ENCODE measurements at places on chromosomes 4 and X. TPM values are rescaled to one million over a fixed set of nuclear protein-coding genes. Genes with fewer than 3 reads are reported as not detected.

GRCh38 chr4:147354237-147354636 lies 126.7 kb upstream of the EDNRA start:
- no peak overlapping the region for H3K4me3 ChIP-seq
- DNase-seq, result no peak
- no peaks in the 10 kb centered on the region for H3K27me3 ChIP-seq
- H3K4me1 ChIP-seq, result no peaks in the 10 kb centered on the region
- no peak overlapping the region for H3K27ac ChIP-seq

DNA sequence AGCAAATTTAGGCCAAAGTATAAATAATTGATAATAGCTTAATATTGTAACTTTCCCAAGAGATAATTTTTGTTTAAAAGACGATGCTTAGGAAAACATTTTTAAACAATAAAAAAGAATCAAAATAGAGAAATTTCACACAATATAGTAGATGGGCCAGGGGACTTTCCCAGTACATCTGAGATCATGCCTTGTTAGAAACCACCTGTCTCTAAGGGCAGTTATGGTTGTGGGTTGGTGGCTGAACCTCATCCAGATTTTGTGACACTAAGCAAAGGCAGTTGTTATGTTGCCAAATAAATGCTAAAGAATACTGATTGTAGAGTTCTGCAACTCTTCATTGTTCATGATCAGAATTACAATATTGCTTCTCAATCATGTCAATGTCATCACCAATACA lies 270.6 kb downstream of the BANK1 start:
- DNase-seq, result no peak
- no peaks in the 10 kb centered on the region for H3K4me1 ChIP-seq
- H3K36me3 ChIP-seq, result no peaks in the 10 kb centered on the region
- no peak overlapping the region for H3K4me3 ChIP-seq

GRCh38 chrX:137032841-137033773 lies 688 bp downstream of the GPR101 start:
- H3K4me1 ChIP-seq, result peaks cover 10% of the 10 kb centered on the region
- peak overlapping the region; percentile 64 for H3K4me3 ChIP-seq
- DNase-seq, result no peak
- H3K27me3 ChIP-seq, result peaks cover 6% of the 10 kb centered on the region

GRCh38 chrX:46268412-46268811 lies 276.8 kb downstream of the ZNF674 start:
- H3K4me1 ChIP-seq, result no peaks in the 10 kb centered on the region
- H3K4me3 ChIP-seq, result no peak overlapping the region
- no peaks in the 10 kb centered on the region for H3K36me3 ChIP-seq
- no peak for DNase-seq

GRCh38 chrX:149611623-149612175 lies 16.6 kb upstream of the HSFX2 start:
- H3K4me3 ChIP-seq, result no peak overlapping the region
- peaks cover 9% of the 10 kb centered on the region for H3K36me3 ChIP-seq
- H3K4me1 ChIP-seq, result no peaks in the 10 kb centered on the region
- no peak for DNase-seq
- H3K27ac ChIP-seq, result no peak overlapping the region
- no peaks in the 10 kb centered on the region for H3K27me3 ChIP-seq

GRCh38 chr4:86569103-86569870 lies 24.8 kb upstream of the PTPN13 start:
- H3K36me3 ChIP-seq, result no peaks in the 10 kb centered on the region
- no peak overlapping the region for H3K27ac ChIP-seq
- no peaks in the 10 kb centered on the region for H3K4me1 ChIP-seq

GRCh38 chr4:24630937-24631336 lies 46.6 kb upstream of the DHX15 start:
- no peak overlapping the region for H3K27ac ChIP-seq
- H3K27me3 ChIP-seq, result no peaks in the 10 kb centered on the region
- H3K36me3 ChIP-seq, result no peaks in the 10 kb centered on the region

DNA sequence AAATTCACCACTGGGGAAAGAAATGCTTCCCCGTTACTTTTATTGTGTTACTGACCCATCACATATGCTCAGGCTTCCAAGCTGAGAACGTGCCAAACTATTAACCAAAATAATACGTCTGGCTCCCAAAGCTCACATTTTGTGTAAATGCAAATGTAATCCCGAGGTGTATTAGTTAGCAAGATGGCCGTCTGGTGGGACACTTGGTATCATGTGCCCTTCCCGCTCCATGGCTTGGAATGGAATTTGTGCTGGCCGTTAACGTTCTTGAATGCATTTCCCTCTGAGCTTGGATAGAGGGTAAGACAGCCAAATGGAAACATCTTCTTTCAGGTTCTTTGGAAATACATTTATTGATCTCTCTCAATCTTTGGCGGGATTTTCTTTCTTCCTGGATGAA lies 105.0 kb downstream of the MFAP3L start:
- H3K4me1 ChIP-seq, result no peaks in the 10 kb centered on the region
- no peak overlapping the region for H3K4me3 ChIP-seq
- no peaks in the 10 kb centered on the region for H3K36me3 ChIP-seq
- no peak for DNase-seq

DNA sequence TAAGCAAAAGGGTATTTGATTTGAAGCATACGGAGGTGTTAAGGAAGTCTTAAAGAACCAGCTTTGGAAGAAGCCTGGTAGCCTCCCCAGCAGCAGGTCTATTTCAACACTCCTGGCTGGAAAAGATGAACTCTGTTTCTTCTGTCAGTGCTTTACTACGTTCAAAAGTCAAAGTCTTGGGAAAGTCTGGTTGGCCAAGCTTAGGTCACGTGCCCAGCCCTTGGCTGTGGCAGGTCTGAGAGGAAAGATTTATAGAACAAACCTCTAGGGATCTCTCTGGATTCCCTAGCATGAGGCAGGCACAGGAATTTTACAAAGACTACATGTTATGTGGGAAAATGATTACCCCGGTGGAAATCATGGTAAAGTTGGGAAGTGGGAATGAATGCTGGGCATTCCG lies 8.6 kb upstream of the ARHGAP10 start:
- H3K4me3 ChIP-seq, result no peak overlapping the region
- H3K27me3 ChIP-seq, result no peaks in the 10 kb centered on the region
- no peak for DNase-seq
- no peaks in the 10 kb centered on the region for H3K4me1 ChIP-seq
- no peaks in the 10 kb centered on the region for H3K36me3 ChIP-seq
- no peak overlapping the region for H3K27ac ChIP-seq

DNA sequence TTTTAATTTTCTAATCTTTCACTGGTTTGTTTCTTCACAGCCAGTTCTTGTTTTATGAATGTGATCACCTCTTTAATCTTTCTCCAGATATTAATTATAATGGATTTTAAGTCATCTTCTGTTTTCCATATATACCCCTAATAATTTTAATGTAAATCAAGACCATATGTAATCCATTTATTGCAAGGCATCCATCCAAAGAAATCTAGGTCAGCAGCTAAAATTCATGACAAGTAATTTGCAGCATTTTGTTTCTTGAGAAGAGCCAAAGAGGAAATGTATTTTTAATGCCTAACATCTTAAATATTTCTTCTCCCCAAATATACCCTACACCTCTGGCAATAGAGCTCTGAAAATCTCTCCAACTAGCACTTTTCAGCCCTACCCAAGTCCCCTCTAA lies 81.1 kb downstream of the SUPT20HL2 start:
- no peak for DNase-seq
- H3K4me3 ChIP-seq, result no peak overlapping the region
- H3K4me1 ChIP-seq, result no peaks in the 10 kb centered on the region
- no peaks in the 10 kb centered on the region for H3K27me3 ChIP-seq

- no peaks in the 10 kb centered on the region for H3K36me3 ChIP-seq
- H3K4me1 ChIP-seq, result peaks cover 63% of the 10 kb centered on the region
- peak overlapping the region; percentile 98 for H3K27ac ChIP-seq
- DNase-seq, result no peak
Measured at GRCh38 chr4:38669208-38669607, 5.2 kb downstream of the KLF3 start.

GRCh38 chr4:138275963-138276621 lies 33.9 kb upstream of the SLC7A11 start:
- H3K27me3 ChIP-seq, result no peaks in the 10 kb centered on the region
- no peaks in the 10 kb centered on the region for H3K36me3 ChIP-seq
- no peaks in the 10 kb centered on the region for H3K4me1 ChIP-seq
- no peak overlapping the region for H3K4me3 ChIP-seq
- DNase-seq, result no peak
- H3K27ac ChIP-seq, result no peak overlapping the region

GRCh38 chr4:134057356-134057755 lies 144.2 kb downstream of the PABPC4L start:
- DNase-seq, result no peak
- H3K27me3 ChIP-seq, result no peaks in the 10 kb centered on the region
- H3K27ac ChIP-seq, result no peak overlapping the region
- no peaks in the 10 kb centered on the region for H3K36me3 ChIP-seq
- no peak overlapping the region for H3K4me3 ChIP-seq

DNA sequence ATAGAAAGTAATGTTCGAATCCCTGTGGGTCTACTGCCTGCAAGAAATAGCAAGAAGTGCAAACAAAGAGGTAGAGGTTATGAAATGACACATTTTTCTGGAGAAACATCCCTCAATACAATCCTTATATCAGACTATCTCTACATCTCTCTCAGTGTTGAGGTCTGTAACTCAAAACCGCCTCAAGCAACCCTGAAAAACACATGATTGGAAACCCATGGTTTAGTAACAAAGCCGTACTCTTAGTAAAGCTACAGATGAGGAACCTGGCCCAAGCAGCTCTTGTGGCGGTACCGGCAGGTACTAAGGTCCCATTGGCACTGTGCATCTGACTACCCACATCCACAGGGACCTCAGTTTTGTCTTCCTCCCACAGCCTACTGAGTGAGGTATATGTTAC lies 53.9 kb downstream of the IRF2 start:
- H3K27me3 ChIP-seq, result no peaks in the 10 kb centered on the region
- H3K27ac ChIP-seq, result peak overlapping the region; percentile 41
- H3K36me3 ChIP-seq, result peaks cover 6% of the 10 kb centered on the region
- peaks cover 52% of the 10 kb centered on the region for H3K4me1 ChIP-seq
- H3K4me3 ChIP-seq, result no peak overlapping the region
- no peak for DNase-seq

GRCh38 chr4:145984563-145984962 lies 45.9 kb upstream of the ZNF827 start:
- no peak overlapping the region for H3K27ac ChIP-seq
- no peaks in the 10 kb centered on the region for H3K4me1 ChIP-seq
- no peak for DNase-seq
- H3K4me3 ChIP-seq, result no peak overlapping the region
- no peaks in the 10 kb centered on the region for H3K27me3 ChIP-seq
- no peaks in the 10 kb centered on the region for H3K36me3 ChIP-seq

GRCh38 chr4:141311246-141312204 lies 90.8 kb downstream of the ZNF330 start:
- H3K4me3 ChIP-seq, result no peak overlapping the region
- peaks cover 2% of the 10 kb centered on the region for H3K27me3 ChIP-seq
- no peak for DNase-seq
- H3K27ac ChIP-seq, result no peak overlapping the region

DNA sequence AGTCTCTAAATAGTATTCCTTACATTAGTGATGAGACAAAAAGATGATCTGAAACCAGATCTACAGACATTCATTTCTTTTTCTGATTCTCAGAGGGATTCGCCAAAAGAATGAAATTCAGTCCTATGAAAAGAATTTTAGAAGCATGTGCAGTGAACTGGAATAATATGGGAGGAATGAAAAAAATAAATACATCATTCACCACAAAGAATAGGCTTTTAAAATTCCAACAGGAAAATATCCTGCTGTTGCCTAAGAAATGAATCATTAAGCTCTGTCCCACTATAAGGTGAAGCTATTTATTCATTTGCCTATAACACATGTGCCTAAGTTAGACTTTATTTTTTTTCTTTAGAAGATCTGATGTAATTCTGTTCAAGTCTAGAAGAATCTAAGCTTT lies 165.9 kb downstream of the IL15 start:
- DNase-seq, result no peak
- no peaks in the 10 kb centered on the region for H3K27me3 ChIP-seq
- no peaks in the 10 kb centered on the region for H3K36me3 ChIP-seq
- no peak overlapping the region for H3K4me3 ChIP-seq

GRCh38 chr4:3746701-3747580 lies 19.2 kb upstream of the ADRA2C start:
- H3K4me3 ChIP-seq, result no peak overlapping the region
- no peaks in the 10 kb centered on the region for H3K27me3 ChIP-seq
- no peaks in the 10 kb centered on the region for H3K36me3 ChIP-seq
- H3K27ac ChIP-seq, result no peak overlapping the region
- H3K4me1 ChIP-seq, result no peaks in the 10 kb centered on the region

GRCh38 chrX:153685156-153685536 lies 2.6 kb upstream of the SLC6A8 start:
- no peak overlapping the region for H3K4me3 ChIP-seq
- H3K4me1 ChIP-seq, result no peaks in the 10 kb centered on the region
- DNase-seq, result no peak
- no peaks in the 10 kb centered on the region for H3K27me3 ChIP-seq

DNA sequence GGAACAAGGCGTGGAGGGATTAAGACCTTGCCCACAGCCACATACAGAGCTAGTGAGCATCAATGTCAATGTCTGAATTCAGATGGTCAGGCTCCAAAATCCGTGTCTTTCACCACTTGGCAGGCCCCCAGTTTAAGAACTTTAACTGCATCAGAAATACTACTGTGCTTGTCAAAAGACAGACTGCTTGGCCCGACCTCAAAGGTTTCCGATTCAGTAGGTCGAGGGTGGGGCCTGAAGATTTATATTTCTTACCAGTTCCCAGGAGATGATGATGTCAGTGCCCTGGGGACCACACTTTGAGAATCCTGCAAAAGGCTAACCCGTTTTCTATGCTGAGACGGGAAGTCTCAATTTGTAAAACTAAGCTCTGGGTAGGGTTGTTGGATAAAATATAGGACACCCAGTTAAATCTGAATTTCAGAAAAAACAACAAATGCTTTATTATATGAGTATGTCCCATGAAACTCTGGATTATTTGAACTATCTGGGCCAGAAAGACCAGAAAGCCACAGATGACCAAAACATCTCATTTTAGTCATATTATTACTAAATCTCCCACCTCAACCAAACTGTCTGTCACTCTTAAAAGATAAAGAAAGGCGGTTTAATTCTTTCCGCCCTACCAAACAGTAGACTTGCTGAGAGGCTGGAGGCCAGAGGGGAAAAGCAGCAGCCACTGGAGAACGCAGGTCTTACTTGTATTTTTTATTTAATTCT lies 42.7 kb downstream of the GATB start:
- H3K4me1 ChIP-seq, result no peaks in the 10 kb centered on the region
- H3K27ac ChIP-seq, result no peak overlapping the region
- no peak overlapping the region for H3K4me3 ChIP-seq

- peak overlapping the region; percentile 11 for H3K4me3 ChIP-seq
- peaks cover 8% of the 10 kb centered on the region for H3K4me1 ChIP-seq
- H3K27ac ChIP-seq, result no peak overlapping the region
- H3K27me3 ChIP-seq, result no peaks in the 10 kb centered on the region
- H3K36me3 ChIP-seq, result no peaks in the 10 kb centered on the region
Measured at GRCh38 chr4:26985873-26986272, 125.2 kb downstream of the STIM2 start.

GRCh38 chr4:148196164-148196563 lies 246.1 kb downstream of the NR3C2 start:
- H3K4me1 ChIP-seq, result no peaks in the 10 kb centered on the region
- H3K4me3 ChIP-seq, result no peak overlapping the region
- DNase-seq, result no peak
- no peaks in the 10 kb centered on the region for H3K27me3 ChIP-seq
- no peaks in the 10 kb centered on the region for H3K36me3 ChIP-seq

The TKTL1 gene
- 3.2 TPM for total RNA-seq

The PCSK1N gene
- 0.36 TPM for total RNA-seq

The CT45A1 gene
- total RNA-seq, result not detected

The GLOD5 gene
- not detected for total RNA-seq

The EFHC2 gene
- 1.7 TPM for total RNA-seq

The CEP135 gene
- total RNA-seq, result 23.3 TPM

The KIAA0232 gene
- total RNA-seq, result 17.2 TPM

The HDX gene
- total RNA-seq, result 3.1 TPM

The TMPRSS11A gene
- not detected for total RNA-seq

Data from naive thymus-derived CD4-positive, alpha-beta T cell (primary cell).